CD4-positive, alpha-beta T cell treated with Interleukin-1 beta for 1 hour (primary cell): ENCODE measurements at places on chromosomes 4 and X.

- no peak for DNase-seq
These were observed 594.7 kb upstream of the GALNT7 start for GRCh38 chr4:172573899-172574298.

GRCh38 chr4:147825451-147826287, 93.8 kb downstream of the ARHGAP10 start:
- DNase-seq: no peak

GRCh38 chrX:56499372-56499771, 64.1 kb upstream of the UBQLN2 start:
- no peak for DNase-seq

DNA sequence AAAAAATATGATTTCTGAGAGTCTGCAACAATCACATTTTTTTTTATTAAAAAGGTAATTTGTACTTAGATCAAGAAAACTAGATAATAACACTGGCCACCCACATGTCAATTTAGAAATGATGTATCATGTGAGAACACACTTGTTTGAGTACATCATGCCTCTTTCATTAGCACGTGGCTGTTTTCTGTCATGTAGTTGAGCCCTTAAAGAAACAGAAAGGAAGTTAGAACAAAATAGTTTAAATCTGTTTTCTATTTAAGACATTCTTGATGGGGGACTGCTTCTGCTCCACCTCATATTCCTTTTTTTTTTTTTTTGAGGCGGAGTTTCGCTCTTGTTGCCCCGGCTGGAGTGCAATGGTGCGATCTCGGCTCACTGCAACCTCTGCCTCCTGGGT, 207.5 kb downstream of the NSUN7 start:
- no peak for DNase-seq

GRCh38 chrX:50779694-50780093, 34.3 kb downstream of the SHROOM4 start:
- no peak for DNase-seq

GRCh38 chrX:94178145-94178788, 504.3 kb downstream of the FAM133A start:
- DNase-seq: no peak
